PC-3 (cell line): ENCODE measurements at places on chromosomes 5 and 9. TPM values are rescaled to one million over a fixed set of nuclear protein-coding genes. Genes with fewer than 3 reads are reported as not detected.

DNA sequence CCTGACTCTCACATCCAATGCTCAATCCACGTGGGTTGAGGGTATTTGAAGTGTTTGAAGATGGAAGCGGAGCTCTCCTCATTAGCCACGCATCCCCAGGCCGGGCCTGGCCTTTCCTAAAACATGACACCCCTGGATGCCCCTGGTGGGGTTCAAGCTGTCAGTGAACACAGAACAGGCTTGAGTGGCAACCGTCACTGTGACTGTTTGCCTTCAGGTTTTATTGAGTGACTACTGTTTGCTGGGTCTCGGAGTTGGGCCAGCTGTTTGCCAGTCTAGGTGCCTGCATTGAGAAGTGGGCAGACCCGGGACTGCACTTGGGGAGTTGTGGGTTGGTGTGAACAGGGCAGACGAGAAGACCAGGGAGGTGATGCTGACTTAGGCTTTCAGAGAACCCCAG is 7.8 kb upstream of the OLFM1 start:
- no peak for DNase-seq

- DNase-seq = no peak
Observed at GRCh38 chr9:89480825-89481537, 16.9 kb downstream of the SEMA4D start.

DNA sequence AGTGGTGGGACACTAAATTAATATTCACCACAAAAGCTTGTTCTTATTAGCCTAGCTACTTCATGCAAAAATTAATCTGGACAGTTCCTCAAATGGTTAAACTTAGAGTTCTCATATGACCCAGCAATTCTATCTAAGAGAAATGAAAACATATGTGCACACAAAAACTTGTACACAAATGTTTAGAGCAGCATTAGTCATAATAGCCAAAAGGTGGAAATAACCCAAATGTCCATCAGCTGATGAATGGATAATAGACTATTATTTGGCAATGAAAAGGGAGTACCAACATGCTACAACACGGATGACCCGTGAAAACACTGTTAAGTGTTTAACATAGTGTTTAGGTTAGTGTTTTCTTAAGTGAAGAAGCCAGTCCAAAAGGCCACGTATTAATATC is 32.8 kb upstream of the TNIP1 start:
- no peak for DNase-seq

ISCA1 gene
- total RNA-seq = 28.8 and 29.1 TPM in 2 replicates

NTRK2 gene
- not detected in 2 replicates for total RNA-seq

- DNase-seq = no peak
Observed at GRCh38 chr9:90393365-90394152, 249.1 kb downstream of the DIRAS2 start.

BHMT2 gene
- not detected in 2 replicates for total RNA-seq

- DNase-seq = no peak
Observed at GRCh38 chr9:77881111-77881510, 150.5 kb downstream of the GNAQ start.

- DNase-seq = peak; percentile 63
Observed at GRCh38 chr9:5449521-5450358, 602 bp upstream of the CD274 start.

- DNase-seq = peak; percentile 32
Observed at GRCh38 chr5:157267761-157268480, 2.0 kb downstream of the CYFIP2 start.

- no peak for DNase-seq
Observed at GRCh38 chr5:136058972-136059354, 30.2 kb downstream of the TGFBI start.

IFNK gene
- total RNA-seq = not detected in 2 replicates

SH3RF2 gene
- total RNA-seq = 5.9 and 6.2 TPM in 2 replicates

DNA sequence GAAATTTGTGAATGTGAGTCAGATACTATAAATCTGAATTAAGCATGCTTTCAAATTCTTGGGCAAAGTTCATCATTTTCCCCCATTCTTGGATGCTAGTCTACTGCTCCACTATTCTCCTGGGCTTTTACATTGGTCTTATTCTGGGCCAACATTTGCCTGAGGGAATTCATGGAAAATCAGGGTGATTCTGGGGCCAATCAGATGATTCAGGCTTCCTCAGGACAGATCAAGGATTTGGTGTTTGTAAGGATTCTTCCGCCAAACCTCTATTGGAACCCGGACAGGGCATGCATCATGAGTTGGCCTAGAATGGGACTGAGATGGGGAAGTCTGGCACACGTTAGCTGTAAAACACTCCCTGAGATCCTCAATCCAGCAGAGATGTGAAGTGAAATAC is 113.8 kb downstream of the MEF2C start:
- DNase-seq = peak; percentile 62
